RPMI8226 (cell line): ENCODE measurements at places on chromosomes 11 and 22.

- no peak for DNase-seq
Measured at GRCh38 chr22:24594569-24595120, 1.8 kb upstream of the LRRC75B start.

GRCh38 chr22:30506507-30506968 is 1.0 kb upstream of the SEC14L4 start:
- no peak for DNase-seq

GRCh38 chr22:41290262-41291221 is 4.6 kb upstream of the RANGAP1 start:
- DNase-seq: no peak

DNA sequence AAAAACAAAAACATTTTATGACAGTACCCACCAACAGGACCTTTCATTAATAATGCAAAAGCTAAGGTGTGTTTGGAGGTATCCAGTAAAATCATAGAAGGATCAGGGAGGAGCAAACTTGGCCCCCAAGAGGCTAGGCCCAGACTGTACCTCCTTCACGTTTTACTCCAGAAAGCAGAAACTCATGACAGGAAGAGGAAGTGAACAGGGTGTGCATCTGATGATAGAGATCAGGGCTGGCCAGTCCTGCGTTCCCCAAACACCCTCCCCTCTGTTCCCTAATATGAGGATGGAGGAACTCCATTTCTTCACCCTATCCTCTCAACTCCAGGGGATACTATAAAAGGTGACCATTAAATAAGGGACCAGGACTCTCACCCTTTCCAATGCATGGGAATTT is 10.2 kb upstream of the MS4A12 start:
- no peak for DNase-seq

DNA sequence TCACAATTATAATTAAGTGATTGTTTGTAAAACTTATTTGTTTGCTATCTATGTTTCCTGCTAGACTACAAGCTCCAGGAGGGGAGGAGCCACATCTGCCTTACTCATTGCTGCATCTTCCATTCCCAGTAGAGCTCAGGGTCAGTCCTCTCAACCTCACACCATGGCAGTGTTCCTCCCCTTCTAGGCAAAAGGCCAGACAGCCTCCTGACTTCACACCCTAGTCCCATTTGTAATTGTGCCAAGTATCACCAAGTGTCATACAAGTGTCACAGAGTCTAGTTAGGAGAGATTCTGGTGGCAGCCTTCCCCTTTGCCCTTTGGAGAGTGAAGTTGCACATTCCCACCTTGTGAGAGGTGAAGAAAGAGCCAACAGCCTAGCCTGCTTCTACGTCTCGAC is 490.4 kb downstream of the INSC start:
- DNase-seq: no peak

GRCh38 chr11:69127081-69127850 is 28.5 kb upstream of the SMIM38 start:
- DNase-seq: no peak

DNA sequence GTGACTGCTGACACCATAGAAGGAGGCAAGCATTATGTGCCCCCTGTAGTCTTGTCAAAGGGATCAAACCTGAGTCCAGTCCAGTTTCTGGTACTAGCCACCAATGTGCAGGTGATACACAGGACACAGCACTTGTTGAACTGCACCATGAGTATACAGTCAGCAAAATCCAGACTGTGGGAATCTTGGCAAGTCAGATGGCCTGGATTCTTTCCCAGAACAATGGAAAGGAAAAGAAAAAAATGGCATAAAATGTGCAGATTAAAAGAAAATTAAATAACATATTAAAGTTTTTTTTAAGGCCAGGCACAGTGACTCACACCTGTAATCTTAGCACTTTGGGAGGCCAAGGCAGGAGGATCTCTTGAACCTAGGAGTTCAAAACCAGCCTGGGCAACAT is 16.8 kb downstream of the CRY2 start:
- no peak for DNase-seq

GRCh38 chr11:75496305-75496752 is 29.4 kb downstream of the GDPD5 start:
- DNase-seq: no peak

DNA sequence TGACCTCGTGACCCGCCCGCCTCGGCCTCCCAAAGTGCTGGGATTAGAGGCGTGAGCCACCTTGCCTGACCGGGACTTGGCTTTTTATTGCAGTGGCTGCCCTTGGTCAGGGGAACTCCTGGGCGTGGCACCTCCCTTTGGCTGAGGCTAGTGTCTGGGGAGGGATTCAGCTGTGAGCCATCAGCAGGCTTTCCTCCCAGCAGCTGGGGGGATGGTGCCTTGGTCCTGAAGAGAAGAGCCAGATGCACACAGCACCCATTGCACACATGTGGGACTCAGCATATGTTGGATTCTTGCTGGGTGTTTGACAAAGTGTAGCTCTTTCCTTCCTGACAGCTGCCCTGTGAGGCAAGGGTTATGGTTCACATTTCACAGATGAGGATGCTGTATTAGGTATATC is 8.4 kb downstream of the CYTH4 start:
- DNase-seq: no peak

DNA sequence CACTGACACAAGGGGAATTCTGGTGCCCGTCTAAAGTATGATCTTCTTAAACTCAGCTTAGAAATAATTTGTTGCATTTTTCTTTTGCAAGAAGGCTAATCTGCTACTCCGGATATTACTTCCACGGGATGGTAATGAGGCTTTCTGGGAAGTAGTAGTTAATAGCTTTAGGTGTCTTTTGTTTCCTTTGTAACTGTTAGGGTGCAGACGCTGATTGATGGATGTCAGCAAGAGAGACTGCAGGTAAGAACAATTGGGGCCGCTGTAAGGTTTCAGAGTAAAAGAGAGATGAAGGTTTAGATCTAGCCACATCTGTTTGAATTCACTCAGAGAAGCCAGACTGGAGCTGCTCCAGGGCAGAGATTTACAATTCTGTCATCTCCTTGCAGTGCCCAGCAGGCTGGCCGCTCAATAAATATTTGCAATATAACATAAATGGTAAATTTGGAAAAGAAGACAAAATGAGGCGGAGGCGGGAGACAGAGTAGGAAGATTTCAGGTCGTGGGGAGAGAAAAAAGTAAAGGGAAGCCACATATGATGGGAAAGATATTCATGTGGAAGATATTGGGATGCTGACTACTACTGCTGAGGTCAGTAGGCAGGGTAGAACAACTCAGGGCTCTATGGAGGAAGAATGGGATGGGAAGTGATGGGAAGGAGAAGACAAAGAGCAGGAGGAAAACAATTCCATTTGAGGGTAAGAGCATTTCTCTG is 320.5 kb downstream of the AASDHPPT start:
- no peak for DNase-seq
